RPMI8226 (cell line): ENCODE measurements at places on chromosomes 13 and 19.

GRCh38 chr13:54433493-54434206 lies 1405.0 kb downstream of the OLFM4 start:
- DNase-seq, result no peak

GRCh38 chr13:27636589-27637288 lies 15.0 kb downstream of the POLR1D start:
- no peak for DNase-seq

GRCh38 chr13:78753435-78753834 lies 94.5 kb upstream of the OBI1 start:
- no peak for DNase-seq

GRCh38 chr13:90950160-90950559 lies 397.3 kb upstream of the MIR17HG start:
- no peak for DNase-seq

GRCh38 chr13:74217811-74218210 lies 83.6 kb upstream of the KLF12 start:
- DNase-seq, result no peak

DNA sequence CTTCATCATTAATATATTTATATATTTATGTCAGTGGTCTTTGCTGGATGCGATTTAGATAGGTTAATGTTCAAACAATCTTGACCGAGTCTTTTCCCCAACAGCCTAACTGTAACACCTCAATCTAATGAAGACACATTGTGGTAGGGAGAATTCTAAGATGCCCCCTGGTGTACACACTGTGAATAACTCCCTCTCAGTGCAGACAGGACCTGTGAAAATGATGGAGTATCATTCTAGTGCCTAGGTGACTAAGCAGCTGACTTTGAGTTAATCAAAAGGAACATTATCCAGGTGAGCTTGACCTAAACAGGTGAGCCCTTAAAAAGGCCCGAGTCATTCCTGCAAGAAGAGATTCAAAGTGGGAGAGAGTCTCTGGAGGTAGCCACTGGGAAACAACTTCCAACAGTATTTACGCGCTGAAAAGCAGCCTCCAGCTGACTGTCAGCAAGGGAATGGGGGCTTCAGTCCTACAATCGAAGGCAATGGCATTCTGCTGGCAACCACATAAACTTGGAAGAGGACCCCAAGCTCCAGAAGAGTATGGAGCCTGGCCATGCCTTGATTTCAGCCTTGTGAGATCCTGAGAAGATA lies 28.0 kb upstream of the KBTBD7 start:
- peak; percentile 54 for DNase-seq

- no peak for DNase-seq
Measured at GRCh38 chr19:34393629-34394028, 10.6 kb upstream of the PDCD2L start.

DNA sequence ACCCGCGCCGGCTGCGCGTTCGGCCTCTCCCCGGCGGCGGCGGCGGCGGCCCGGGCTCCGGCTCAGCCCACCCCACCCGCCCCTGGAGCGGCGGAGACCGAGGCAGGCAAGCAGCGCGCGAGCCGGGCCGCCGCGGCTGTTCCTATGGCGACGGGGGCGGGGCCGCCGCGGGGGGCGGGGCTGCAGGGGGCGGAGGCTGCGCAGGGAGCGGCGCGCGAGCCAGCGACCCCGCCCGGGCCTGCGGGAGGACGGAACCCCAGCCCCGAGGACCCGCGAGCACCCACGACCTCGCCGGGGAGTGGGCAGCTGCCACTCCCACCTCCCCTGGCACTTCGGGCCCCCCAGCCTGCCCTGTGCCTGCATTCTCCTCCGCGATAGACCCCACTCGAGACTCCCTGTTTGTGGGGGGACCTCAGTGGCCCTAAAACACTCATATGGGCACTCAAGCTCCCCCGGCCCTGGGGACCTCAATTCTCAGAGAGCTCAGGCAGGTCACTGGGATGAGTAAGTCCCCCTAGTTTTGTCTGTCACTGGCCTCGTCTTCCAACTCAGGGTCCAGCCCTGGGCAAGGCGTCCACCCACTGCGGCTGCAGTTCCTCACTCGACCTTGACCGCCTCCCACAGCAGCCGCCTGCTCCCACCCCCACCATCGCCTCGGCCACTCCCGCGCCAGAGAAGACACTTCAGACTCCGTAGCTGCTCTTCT lies at the start of gene CTXN1:
CTXN1 (minus strand) TSS at position 115 of the 706 bp plus-strand sequence. CDS start 597 bp downstream, outside the sequence.
- DNase-seq, result peak; percentile 77

GRCh38 chr19:15234431-15235130 lies 2.3 kb upstream of the EPHX3 start:
- no peak for DNase-seq

DNA sequence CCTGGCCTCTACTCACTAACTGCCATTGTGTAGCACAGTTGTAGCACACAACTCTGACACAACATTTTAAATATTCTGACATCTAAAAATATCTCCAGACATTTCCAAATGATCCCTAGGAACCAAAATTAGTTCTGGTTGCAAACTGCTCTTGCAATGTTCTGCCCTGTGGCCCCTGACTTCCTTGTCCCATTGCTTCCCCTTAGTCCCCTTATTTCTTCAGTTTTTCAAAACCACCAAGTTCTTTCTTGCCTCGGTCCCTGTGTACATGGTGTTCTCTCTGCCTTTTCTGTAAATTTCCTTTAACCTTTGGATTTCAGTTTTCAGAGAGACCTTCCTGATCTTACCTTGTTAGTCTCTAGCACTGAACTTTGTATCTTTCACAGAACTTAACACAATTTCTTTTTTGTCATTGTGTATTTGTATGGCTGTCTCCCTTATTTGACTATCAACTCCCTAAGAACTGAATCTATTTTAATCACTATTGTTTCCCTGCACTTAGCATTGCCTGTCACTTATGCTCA lies 87.6 kb upstream of the MLNR start:
- DNase-seq, result no peak
